ENCODE measurements at places on chromosomes 16 and 17. TPM values are rescaled to one million over a fixed set of nuclear protein-coding genes. Genes with fewer than 3 reads are reported as not detected.

RABEP2 gene
- 18.2 TPM for total RNA-seq

CHST6 gene
- total RNA-seq, result 1.7 TPM

CACNG1 gene
- not detected for total RNA-seq

ESRP2 gene
- total RNA-seq, result 0.52 TPM

MPV17L gene
- not detected for total RNA-seq

KRTAP4-5 gene
- total RNA-seq, result not detected

KRT24 gene
- total RNA-seq, result not detected

USP22 gene
- total RNA-seq, result 159 TPM

HOXB7 gene
- total RNA-seq, result 13.2 TPM

C16orf87 gene
- 11.8 TPM for total RNA-seq

TPSD1 gene
- total RNA-seq, result not detected

RHBDL3 gene
- 0.26 TPM for total RNA-seq

TBX6 gene
- total RNA-seq, result 0.13 TPM
